Amniotic stem cell (primary cell): ENCODE measurements at places on chromosomes 4 and X.
A peak's percentile ranks its signal among the peaks of the same experiment; 100 is the strongest.

DNA sequence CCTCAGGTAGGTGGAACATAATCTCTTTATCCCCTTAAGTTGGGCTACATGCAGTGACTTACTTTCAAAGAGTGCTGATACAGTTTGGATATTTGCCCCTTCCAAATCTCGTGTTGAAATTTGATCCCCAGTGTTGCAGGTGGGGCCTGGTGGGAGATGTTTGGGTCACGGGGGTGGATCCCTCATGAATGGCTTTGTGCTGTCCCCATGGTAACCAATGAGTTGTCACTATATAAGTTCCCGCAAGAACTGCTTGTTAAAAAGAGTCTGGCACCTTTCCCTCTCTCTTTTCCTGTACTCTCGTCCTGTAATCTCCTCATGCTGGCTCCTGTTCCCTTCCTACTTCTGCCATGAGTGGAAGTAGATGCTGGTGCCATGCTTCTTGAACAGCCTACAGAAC, 71.3 kb downstream of the GLRA3 start:
- no peak for DNase-seq

- DNase-seq, result no peak
Observed at GRCh38 chrX:151227627-151228026, 51.2 kb downstream of the GPR50 start.

- DNase-seq, result peak; percentile 58
Observed at GRCh38 chr4:145936142-145936996, 2.3 kb downstream of the ZNF827 start.

DNA sequence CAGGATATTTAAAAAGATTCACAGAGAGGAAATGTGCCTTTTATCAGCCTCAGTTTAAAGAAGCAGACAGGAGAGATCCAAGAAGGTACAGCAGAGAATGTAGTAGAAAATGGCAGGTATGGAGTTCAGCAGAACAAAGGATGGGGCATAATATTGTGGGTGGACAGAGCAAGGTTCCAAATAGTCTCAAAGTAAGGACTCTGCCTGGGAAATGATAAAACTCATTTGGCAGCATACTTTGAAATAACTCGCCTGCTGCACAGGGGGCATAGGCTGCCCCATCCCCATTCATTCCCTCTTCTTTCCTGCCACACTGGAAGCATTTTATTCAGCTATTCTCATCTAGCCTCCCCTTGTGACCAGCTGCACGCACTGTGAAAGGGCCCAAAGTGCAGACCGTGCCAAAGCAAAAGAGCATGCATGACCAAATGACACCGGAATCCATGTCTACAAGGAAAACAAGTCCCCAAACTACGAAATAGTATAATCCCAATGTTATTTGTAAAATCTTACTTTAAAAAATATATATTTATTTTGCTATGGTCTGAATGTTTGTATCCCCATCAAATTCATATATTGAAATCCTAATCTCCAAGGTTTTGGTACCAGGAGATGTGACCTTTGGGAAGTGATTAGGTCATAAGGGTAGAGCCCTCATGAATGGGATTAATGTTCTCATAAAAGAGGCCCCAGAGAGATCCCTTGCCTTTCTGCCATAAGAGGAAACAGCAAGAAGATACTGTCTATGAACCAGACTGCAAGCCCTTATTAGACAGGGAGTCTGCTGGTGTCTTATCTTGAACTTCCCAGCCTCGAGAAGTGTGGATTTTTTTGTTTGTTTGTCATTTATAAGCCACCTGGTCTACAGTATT, 77.4 kb upstream of the PRSS48 start:
- DNase-seq, result no peak

- no peak for DNase-seq
Observed at GRCh38 chr4:25377572-25378436, 741 bp downstream of the ANAPC4 start.

GRCh38 chr4:68606240-68606639, 30.1 kb upstream of the UGT2B17 start:
- DNase-seq, result no peak

GRCh38 chr4:114773339-114773738, 174.7 kb downstream of the UGT8 start:
- DNase-seq, result no peak

- DNase-seq, result peak; percentile 43
Observed at GRCh38 chr4:113534711-113535110, 226.8 kb downstream of the CAMK2D start.

DNA sequence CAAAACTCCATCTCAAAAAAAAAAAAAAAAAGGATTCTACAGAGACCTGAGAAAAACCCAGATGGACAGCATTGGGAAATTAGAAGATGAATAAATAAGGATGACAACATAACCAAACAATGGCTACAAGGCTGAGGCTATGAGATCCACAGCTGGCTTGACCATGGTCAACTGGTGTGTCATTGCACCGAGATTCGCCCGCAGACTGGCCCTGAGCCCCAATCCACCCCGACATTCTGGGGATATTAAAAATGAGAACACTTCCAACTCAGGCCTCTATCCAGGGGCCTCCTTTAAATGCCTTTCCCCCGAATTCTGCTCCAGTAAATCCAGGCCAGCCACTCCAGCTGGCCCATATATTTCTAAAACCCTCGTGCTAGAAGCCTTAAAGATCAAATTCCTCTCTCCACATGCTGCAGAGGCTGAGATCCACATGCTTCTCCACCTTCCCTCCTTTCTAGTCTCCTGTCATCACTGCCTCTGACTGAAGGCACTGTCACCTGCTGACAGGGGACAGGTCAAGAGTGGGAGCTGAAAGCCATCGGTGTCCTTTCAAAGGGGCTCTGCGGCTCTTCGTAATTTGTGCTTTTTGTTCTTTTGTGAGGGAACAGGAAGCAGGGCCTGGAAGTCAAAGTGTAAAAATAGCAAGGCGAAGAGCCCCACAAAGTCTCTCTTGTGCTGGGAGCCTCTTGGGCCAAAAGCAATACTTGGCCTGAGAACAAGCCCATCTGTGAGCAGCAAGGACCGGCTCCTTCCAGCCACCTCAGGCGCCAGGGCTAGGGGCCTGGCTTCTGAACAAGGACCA, 203.7 kb downstream of the NSUN7 start:
- DNase-seq, result no peak

- DNase-seq, result no peak
Observed at GRCh38 chrX:97308171-97308570, 424.5 kb downstream of the RPA4 start.

- no peak for DNase-seq
Observed at GRCh38 chr4:147913137-147913536, 181.2 kb downstream of the ARHGAP10 start.

GRCh38 chr4:65461781-65462180, 208.5 kb downstream of the EPHA5 start:
- no peak for DNase-seq

- no peak for DNase-seq
Observed at GRCh38 chrX:45145492-45146215, 55.0 kb downstream of the DIPK2B start.

GRCh38 chr4:10333942-10334341, 123.3 kb downstream of the ZNF518B start:
- DNase-seq, result no peak

DNA sequence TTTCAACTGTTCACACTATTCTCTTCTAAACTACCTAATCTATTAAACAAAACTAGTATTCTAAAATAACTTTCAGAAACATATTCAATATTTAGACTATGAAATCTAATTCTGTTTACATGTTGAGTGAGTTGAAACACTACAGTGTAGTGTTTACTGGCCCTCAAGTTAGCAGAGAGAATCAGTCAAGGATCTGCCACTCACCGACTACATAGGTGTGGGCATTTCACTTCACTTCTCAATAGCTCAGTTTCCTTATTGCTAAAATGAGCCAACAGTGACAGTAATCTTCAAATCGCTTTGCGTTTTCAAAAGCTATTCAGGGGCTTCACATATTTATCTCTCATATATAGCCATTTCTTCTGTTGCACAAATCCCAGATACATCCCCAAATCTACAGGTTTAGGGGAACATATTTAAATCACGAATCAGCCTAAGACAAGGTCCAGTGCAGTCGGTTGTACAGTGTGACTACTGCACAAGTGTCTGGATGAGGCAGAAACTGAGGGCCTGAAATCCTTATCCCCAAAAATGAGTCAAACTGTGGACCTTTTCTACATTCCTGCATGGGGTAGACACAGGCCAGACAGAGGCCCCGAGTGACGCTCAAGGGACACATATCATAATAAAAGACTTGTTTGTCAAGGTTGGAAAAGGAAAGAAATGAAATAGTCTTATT, 129.8 kb downstream of the PPP3CA start:
- DNase-seq, result no peak

- no peak for DNase-seq
Observed at GRCh38 chr4:159097785-159098184, 5.1 kb upstream of the RAPGEF2 start.

DNA sequence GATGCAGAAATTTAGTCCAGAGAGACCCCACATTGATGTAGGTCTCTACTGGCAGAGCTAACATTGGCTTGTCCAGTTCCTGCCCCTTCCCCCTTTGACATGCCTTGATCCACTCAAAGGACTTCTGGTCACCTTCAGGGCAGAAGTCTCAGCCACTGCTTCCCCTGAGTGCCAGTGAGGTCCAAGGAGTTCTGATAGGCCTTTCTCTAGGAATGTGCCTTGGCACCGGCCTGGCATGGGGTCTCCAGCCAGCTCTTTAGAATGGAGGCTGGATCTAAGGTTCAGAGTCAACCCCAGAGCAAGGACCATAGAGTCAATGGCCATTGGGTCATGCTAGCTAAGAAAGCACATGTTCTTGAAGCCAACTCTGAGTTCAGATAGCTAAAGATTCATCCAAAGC, 88.6 kb upstream of the PJA1 start:
- DNase-seq, result no peak

DNA sequence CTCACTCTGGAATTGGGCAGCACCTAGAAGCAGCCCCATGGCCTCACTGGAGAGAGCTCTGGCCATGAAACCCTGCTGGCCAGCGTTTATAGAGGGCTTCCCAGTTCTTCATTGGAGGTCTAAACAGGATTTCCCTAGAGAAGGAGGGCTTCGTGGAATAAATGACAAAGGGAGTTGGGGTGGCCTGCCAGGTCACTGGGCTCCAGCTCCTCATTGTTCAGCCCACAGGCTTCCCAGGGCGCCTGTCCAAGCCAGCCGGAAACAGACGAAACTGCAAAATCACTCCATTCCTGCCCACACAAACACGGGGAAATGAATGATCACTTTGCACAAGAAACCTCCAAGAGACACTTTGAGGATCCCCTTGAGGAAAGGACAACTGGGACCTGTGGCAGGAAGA, 189.7 kb downstream of the TSPAN5 start:
- DNase-seq, result no peak

DNA sequence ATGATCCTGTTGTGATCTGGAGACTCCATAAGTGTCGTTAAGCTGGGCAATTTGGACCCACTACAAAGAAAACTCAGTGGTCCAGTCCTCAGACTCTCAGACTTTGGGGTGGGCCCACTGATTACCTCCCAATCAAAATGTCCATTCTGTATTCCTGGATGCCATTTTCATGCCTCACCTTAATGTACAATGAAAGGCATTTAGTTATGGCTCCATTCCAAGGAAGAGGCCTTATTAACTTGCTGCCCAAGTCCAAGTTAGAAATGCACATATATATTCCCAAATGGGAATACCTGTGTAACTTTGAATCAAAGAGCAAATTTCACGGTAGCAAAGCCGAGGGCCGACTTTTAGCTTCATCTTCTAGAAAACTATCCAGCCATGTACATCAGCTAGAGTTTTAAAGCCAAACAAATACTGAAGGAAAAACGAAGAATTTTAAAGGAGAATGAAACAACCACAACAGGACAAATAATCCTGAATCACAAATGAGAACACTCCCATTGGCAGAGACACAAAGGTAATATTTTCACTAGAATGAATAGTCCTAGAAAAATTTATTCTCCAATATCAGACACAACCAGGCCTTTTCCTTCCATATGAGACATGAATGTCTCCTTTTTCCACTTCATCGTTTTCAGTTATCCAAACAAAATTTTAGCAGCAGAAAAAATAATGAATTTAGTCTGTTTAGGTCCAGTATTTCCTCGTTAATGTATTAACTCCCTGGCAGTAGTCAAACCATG, 63.7 kb upstream of the HHIP start:
- no peak for DNase-seq

DNA sequence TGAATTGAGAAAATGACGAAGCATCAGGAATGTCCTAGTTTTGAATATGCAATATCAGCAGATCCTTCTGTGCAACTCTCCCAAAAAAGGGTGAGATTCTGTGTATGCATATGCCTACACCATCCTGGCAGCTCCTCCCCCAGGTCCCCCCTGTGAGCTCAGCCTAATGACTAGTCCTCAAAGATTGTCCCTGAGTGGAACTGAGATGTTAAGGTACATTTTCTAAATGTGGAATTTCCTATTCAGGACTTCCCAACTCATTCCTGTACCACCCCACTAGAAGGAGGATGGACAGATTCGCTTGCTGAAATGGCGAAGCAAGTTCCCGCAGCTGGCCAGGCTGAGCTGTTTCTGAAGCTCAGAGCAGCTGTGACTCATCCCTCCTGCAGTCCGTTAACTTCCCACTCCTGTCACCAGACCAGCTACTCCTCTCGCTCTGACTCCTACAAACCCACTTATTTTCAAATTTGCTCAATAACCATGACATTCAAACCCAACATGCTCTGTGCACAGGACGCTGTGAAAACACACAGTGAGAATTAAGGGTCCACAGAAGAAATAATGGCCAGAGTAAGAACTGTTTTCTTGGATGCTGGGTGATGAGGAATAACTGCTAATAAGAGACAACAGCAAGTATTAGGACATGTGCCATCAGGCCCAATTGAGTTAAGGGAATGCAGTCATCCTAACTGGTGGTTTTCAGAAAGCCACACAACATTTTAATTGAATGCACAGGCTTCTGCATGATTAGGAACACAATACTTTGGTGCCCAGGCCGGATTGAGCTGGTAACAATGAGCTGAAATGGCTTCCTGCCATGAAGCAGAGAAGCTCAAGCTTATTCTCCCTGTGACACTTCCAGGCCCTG, 40.0 kb upstream of the IRF2 start:
- DNase-seq, result peak; percentile 64

DNA sequence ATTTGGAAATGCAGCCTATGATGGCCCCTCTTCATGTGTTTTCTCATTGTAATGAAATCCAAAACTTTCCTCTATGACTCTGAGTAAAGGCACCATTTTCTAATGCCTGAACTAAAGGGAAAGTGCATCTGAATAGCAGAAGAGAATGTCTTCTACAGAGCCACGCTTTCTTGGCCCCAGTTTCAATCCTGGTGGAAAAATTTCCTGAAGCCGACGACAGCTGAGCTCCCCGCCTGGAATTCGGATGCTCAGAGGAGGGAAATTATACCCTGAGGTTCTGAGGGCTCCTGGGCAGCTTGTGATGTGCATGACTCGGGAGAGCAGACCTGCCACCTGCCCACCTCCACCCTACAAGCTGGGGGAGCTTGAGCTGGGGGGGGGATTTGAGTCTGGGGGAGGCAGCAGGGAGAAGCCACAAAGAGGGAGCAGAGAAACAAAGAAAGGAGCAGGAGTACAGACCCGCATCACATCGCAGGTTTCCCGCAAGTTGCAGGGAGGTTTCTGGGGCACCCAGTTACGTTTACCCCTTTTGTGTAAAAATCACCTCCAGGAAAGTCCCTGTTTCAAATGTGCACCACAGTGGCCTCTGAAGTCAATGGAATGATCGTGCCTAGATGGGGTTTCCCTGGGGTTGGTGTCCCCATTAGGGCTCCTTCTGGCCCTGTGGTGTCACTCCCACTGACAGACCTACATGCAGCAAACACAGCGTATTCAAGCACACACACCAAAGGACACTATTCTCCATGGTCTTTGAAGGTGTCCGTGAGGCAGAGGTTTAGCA, 145.6 kb upstream of the RBPJ start:
- no peak for DNase-seq

- DNase-seq, result no peak
Observed at GRCh38 chrX:96591421-96591820, 93.2 kb upstream of the DIAPH2 start.

GRCh38 chrX:22025751-22026150, 6.4 kb upstream of the PHEX start:
- DNase-seq, result no peak
